NCI-H524 (cell line): ENCODE measurements at places on chromosomes 12 and 14.

GRCh38 chr14:91129261-91129660 lies 15.4 kb downstream of the DGLUCY start:
- no peak for DNase-seq

DNA sequence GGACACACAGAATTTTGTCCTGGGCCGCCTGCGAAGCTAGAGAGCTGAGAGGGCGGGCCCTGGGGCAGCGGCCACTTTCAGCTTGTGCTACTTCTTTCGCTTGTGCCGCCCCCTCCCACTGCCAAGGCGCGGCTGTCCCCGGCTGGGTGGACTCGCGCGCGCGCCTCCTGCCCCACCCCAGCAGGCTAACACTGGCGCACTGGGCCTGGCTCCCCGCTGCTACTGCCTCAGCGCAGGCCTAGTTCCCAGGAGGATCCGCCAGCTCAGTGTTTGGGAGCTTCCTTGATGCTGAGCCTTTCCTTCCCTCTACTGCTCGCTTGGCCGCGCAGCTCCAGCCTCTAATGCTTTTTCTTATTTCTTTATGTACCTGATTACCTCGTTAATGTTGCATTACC lies 27.4 kb upstream of the METAP2 start:
- DNase-seq = no peak

DNA sequence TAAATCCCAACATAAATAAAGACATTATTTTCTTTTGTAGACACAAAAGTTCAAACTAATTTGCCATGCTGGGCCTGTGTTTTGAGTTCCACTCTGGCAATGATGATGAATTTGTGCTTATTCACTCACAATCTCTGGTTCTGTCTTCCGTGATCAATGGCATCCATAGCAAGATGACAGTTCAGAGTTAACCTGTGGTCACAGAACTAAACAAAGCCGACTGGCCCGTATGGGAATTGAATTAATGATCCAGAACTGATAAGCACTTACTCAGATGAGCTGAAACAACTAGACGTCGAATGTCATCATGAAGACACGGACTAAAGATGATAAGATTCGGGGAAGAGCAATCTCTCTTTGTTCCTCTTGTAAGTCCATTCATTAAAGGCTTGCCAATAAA lies 81.6 kb downstream of the CAPZA3 start:
- no peak for DNase-seq

GRCh38 chr12:546265-546919 lies 86.7 kb downstream of the B4GALNT3 start:
- DNase-seq = no peak

- no peak for DNase-seq
Measured at GRCh38 chr14:29652571-29652970, 275.1 kb downstream of the PRKD1 start.

- no peak for DNase-seq
Measured at GRCh38 chr14:50961605-50962221, 17.4 kb upstream of the PYGL start.

- DNase-seq = no peak
Measured at GRCh38 chr14:68522510-68523325, 270.1 kb downstream of the ZFP36L1 start.

- DNase-seq = no peak
Measured at GRCh38 chr12:38132139-38132538, 184.4 kb upstream of the ALG10B start.

GRCh38 chr12:52228366-52228765 lies 4.7 kb upstream of the KRT7 start:
- no peak for DNase-seq

- no peak for DNase-seq
Measured at GRCh38 chr14:24927809-24928208, 122.1 kb downstream of the STXBP6 start.

- DNase-seq = no peak
Measured at GRCh38 chr12:89344043-89344861, 8.0 kb downstream of the DUSP6 start.
